Activated T-cell treated with anti-CD3 and anti-CD28 coated beads, Interleukin-2, amount 50 U/mL, for 72 hours (primary cell): ENCODE measurements at places on chromosomes 3 and 15.
A peak's percentile ranks its signal among the peaks of the same experiment; 100 is the strongest.

- peaks cover 6% of the 10 kb centered on the region for H3K27me3 ChIP-seq
- H3K36me3 ChIP-seq, result no peaks in the 10 kb centered on the region
- no peak for DNase-seq
Observed at GRCh38 chr3:25906132-25906906, 116.4 kb downstream of the OXSM start.

DNA sequence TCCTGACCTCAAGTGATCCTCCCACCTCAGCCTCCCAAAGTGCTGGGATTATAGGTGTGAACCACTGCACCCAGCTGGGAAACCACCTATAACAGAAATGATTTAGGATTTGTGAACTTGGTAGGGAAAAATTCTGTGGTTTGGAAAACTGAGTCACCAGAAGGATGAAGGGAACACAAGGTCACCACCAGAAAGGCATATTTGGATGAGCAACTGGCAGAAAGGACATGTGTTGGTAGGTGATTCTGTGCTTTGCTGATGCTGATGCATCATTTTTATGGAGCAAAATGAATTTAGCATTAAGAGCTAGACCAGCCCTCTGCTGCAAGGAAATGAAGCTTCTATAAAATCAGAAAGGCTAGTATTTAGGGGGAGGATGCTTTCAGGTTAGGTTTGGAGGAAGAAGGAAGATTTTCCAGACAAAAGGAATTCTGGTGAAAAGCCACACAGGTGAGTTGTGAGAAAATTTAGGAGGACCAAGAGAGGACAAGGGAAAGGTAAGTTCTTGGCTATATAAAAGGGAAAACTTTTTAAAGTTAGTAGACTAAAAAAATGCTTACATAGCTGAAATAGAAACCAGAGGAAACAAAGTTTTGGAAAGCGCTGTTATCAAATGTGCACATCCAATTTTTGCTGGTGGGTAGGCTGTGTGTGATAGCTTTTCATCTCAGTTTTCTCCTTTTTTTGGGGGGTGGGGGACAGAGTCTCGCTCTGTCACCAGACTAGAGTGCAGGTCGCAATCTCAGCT is 3.6 kb downstream of the PXK start:
- peak overlapping the region; percentile 54 for H3K4me3 ChIP-seq
- peaks cover 31% of the 10 kb centered on the region for H3K36me3 ChIP-seq
- H3K4me1 ChIP-seq, result peaks cover 49% of the 10 kb centered on the region
- H3K27ac ChIP-seq, result peak overlapping the region; percentile 73

DNA sequence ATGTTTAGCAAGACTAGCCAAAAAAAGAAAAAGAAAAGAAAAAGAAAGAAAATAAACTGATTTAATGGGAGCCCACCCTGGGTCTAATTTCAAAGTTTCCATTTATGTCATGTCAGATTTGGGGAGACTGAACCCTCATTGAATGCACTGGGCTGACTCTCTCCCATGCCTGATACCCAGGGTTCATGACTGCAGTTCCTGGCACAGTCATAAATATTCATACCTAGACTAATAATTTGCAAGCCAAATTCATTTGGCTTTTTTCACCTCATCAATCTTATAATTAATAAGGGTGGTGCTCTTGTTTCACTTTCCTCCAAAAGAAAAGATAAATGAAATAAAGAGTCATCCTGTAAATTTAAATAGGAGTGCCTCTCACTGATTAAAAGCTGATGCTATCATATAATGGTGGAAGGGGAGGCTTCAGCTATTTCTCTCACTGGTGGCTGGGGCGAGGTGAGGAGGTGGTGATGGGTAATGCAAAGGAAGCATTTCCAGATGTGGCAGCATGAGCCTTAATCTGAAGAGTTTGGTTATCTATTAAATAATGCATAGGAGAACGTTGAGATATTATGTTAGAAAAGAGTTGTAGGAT is 224.5 kb downstream of the MEIS2 start:
- no peak for DNase-seq
- H3K4me1 ChIP-seq, result peaks cover 23% of the 10 kb centered on the region
- peaks cover 64% of the 10 kb centered on the region for H3K27me3 ChIP-seq
- H3K27ac ChIP-seq, result no peak overlapping the region

DNA sequence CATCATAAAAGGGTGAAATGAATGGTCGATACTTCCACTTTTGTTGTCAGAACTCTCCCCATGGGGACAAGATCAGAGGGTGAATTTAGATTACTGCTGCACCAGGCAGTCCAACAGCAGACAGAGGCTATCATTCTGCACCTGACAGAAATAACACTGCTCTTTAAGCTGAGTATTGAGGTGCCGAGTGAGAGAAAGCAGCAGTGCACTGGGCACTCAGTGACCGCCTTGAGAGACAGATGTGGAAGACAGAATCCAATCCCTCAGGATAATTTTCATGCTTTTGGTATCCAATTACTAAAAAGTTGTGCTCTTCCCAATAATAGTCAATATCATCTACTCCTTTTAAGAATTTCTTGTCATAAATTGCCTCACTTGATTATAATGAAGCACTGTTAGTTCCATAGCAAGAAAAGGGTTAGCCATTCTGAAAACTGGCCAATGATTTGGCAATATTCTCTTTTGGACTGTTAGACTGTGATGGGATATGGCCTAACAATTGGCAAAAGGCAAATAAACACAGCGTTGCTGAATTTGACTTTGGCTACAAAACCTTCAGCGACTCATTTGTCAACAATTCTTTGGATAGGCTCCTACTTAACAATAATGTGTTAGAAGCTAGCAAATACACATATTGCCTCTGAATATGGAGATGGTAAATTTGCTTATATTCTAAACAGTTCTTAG is 5.5 kb downstream of the FGF7 start:
- H3K27ac ChIP-seq, result no peak overlapping the region
- no peak for DNase-seq
- H3K4me1 ChIP-seq, result no peaks in the 10 kb centered on the region
- H3K4me3 ChIP-seq, result no peak overlapping the region
- no peaks in the 10 kb centered on the region for H3K27me3 ChIP-seq

DNA sequence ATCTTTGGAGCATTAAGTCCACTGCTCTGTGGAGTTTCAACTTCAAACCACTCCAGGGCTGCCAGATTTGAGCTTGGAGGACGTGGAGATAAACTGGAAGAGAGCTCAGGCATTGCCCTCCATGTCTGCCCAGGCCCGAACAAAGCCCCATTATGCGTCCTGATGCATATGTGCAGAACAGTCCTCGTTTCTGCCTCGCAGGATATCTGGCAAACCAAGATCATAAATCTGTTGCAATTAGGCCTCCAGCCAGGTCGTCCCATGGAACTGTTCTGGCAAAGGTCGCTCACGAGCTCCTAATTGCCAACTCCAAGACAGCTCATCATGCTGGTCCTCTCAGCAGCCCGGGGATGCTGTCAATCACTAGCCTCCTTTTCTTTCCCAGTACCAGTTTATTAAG is 91.2 kb downstream of the SEMA5B start:
- no peak overlapping the region for H3K27ac ChIP-seq
- H3K36me3 ChIP-seq, result no peaks in the 10 kb centered on the region
- DNase-seq, result no peak
- H3K27me3 ChIP-seq, result no peaks in the 10 kb centered on the region
- H3K4me1 ChIP-seq, result no peaks in the 10 kb centered on the region
- H3K4me3 ChIP-seq, result no peak overlapping the region

DNA sequence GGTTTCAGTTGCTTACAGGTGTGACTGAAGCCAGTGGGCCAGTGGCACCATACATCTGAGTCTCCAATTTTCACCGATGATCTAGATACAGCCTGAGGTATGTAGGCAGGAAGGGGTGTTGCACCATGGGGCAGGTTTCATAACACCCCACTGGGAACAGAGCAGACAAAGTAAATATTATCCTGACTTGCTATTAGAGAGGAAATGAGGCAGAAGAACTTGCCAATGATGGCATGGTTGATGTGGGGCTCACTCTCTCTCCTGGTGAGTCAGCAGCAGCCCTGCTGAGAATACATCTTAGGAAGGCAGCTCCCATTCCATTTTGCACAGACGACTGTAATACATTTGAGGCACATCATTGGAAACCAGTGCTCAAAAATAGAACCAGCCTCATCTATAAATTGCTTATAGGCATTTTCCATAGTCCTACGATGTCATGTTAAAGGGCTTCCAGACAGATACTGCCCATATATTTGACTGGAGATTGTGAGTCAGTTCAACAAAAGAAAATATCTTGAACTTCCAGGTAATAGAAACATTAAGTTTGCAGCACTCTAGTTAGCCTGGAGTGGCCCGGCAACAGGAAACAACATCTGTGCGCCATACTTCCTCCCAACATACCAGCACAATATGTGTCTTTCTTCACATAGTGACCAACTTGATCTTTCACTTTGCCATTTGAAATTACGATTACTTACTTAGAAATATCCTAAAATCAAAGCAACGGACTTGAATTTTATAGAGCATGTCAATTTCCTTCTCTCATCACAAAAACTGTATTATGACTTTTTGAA is 175.5 kb downstream of the NECTIN3 start:
- no peak for DNase-seq
- H3K36me3 ChIP-seq, result peaks cover 6% of the 10 kb centered on the region
- peaks cover 5% of the 10 kb centered on the region for H3K4me1 ChIP-seq
- no peaks in the 10 kb centered on the region for H3K27me3 ChIP-seq
- H3K4me3 ChIP-seq, result no peak overlapping the region

DNA sequence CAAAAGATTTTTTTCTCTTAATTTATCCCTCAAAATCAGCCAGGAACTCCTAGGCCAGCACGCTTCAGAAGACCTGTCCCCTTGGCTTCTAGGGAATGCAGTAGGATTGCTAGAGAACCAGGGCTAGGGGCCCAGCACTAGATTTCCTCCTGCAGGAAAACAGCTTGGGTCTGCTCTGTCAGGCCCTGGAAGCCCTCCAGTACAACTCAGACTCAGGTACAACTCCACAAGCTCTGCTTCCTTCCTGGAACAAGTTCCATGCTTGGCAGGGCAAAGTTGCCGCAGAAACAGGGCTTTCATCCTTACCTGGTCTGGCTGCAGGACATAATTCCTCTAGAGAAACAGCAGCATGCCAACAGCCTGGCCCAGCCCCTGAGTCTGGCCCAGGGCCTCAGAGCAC is 96.1 kb upstream of the CTNNB1 start:
- no peak overlapping the region for H3K27ac ChIP-seq
- no peaks in the 10 kb centered on the region for H3K4me1 ChIP-seq
- H3K4me3 ChIP-seq, result no peak overlapping the region
- H3K36me3 ChIP-seq, result no peaks in the 10 kb centered on the region
- peaks cover 4% of the 10 kb centered on the region for H3K27me3 ChIP-seq
- DNase-seq, result no peak

DNA sequence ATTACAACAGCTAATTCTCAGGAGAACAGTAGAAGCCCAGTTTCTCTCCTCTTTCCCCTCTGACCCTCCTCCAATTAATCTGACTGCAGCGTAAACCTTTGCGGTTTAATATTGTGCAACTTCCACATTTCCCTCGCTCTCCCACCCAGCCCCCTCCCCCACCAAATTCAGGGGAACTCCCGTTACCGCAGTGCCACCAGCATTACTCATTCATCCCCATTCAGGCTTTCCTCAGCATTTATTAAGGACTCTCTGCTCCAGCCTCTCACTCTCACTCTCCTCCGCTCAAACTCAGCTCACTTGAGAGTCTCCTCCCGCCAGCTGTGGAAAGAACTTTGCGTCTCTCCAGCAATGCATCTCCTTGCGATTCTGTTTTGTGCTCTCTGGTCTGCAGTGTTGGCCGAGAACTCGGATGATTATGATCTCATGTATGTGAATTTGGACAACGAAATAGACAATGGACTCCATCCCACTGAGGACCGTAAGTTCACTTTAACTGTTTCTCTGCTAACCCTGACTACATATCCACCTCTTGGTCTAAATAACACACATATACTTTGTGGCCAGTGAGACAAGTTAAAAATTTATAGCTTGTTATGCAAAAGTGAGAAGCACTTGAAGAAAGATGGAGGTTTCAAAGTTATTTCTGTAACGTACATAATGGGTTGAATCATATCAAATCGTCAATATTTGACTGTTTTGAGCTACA is at the start of gene PTX3:
Gene PTX3, plus strand, starts transcription at position 268 of the 709 bp plus-strand sequence. Its CDS starts 84 bp downstream, at position 352.
- peaks cover 14% of the 10 kb centered on the region for H3K4me1 ChIP-seq
- no peak within 1 kb of the TSS for H3K27ac ChIP-seq
- peaks cover 34% of the 10 kb centered on the region for H3K27me3 ChIP-seq
- H3K36me3 ChIP-seq, result no peaks in the 10 kb centered on the region
- peak within 1 kb of the TSS; percentile 67 for H3K4me3 ChIP-seq

DNA sequence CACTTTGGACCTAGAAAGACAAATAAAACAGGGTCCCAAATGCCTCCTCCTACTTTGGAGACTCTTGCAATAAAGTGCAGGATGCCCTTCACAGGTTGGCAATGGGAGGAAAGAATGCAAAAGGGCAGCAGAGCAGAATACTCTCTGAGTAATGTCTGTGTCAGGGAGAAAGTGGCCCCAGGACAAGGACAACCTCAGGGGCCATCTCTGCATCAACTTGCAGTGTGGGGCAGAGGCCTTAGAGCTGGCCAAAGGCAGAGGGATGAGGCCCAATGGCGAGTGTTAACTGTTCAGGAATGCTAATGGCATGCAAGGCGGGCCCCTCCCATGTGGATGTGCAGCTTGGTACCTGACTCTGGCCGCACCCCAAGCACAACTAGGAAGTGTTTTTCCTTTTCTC is 8.4 kb downstream of the UPK1B start:
- no peaks in the 10 kb centered on the region for H3K36me3 ChIP-seq
- H3K4me3 ChIP-seq, result no peak overlapping the region
- DNase-seq, result no peak
- no peaks in the 10 kb centered on the region for H3K27me3 ChIP-seq

GRCh38 chr15:39180030-39180429 is 400.8 kb upstream of the THBS1 start:
- no peak overlapping the region for H3K4me3 ChIP-seq
- no peaks in the 10 kb centered on the region for H3K4me1 ChIP-seq
- no peak overlapping the region for H3K27ac ChIP-seq
- H3K36me3 ChIP-seq, result no peaks in the 10 kb centered on the region

- H3K4me1 ChIP-seq, result peaks cover 3% of the 10 kb centered on the region
- H3K27me3 ChIP-seq, result no peaks in the 10 kb centered on the region
- no peaks in the 10 kb centered on the region for H3K36me3 ChIP-seq
- DNase-seq, result no peak
Observed at GRCh38 chr3:49666592-49666991, 7.6 kb upstream of the APEH start.

- H3K27ac ChIP-seq, result no peak overlapping the region
- H3K4me3 ChIP-seq, result no peak overlapping the region
- DNase-seq, result no peak
- peaks cover 10% of the 10 kb centered on the region for H3K36me3 ChIP-seq
- no peaks in the 10 kb centered on the region for H3K27me3 ChIP-seq
Observed at GRCh38 chr3:195238081-195238571, 32.8 kb downstream of the XXYLT1 start.

GRCh38 chr3:24373198-24373959 is 121.3 kb downstream of the THRB start:
- H3K27me3 ChIP-seq, result no peaks in the 10 kb centered on the region
- no peaks in the 10 kb centered on the region for H3K4me1 ChIP-seq
- no peak overlapping the region for H3K27ac ChIP-seq
- no peak overlapping the region for H3K4me3 ChIP-seq
- no peaks in the 10 kb centered on the region for H3K36me3 ChIP-seq
- no peak for DNase-seq

DNA sequence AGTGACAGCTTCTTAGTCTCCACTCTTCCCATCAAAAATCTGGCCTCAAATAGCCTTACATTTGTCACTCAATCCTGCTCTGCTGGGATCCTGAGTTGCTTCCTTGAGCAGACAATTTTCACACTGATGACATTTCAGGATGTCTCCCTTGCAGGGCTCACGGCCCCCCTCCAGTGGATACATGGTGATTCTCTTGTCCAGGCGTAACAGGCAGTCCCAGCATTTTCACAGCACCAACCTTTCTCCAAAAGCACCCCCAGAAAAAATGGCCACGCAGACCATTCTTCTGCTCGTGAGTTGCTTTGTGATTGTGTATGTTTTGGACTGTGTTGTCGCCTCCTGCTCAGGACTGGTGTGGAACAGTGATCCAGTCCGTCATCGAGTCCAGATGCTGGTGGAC is 47.4 kb upstream of the WNT7A start:
- H3K4me1 ChIP-seq, result no peaks in the 10 kb centered on the region
- DNase-seq, result no peak
- no peak overlapping the region for H3K4me3 ChIP-seq
- peaks cover 4% of the 10 kb centered on the region for H3K36me3 ChIP-seq
- peaks cover 13% of the 10 kb centered on the region for H3K27me3 ChIP-seq
